ENCODE measurements at places on chromosomes 12 and 14.

- DNase-seq: no peak
Observed at GRCh38 chr12:117699575-117699974, 269.2 kb downstream of the KSR2 start.

- DNase-seq: no peak
Observed at GRCh38 chr12:78398750-78399149, 465.8 kb upstream of the SYT1 start.

GRCh38 chr12:27545665-27546064 lies 21.7 kb downstream of the PPFIBP1 start:
- peak; percentile 35 for DNase-seq

- DNase-seq: no peak
Observed at GRCh38 chr12:132171293-132171967, 27.2 kb downstream of the NOC4L start.
